Tongue (tissue), 3 donors: ENCODE measurements at places on chromosomes 2 and 18.
A peak's percentile ranks its signal among the peaks of the same experiment; 100 is the strongest.

- no peak for DNase-seq
Measured at GRCh38 chr2:178070824-178071223, 1.8 kb downstream of the PDE11A start.

DNA sequence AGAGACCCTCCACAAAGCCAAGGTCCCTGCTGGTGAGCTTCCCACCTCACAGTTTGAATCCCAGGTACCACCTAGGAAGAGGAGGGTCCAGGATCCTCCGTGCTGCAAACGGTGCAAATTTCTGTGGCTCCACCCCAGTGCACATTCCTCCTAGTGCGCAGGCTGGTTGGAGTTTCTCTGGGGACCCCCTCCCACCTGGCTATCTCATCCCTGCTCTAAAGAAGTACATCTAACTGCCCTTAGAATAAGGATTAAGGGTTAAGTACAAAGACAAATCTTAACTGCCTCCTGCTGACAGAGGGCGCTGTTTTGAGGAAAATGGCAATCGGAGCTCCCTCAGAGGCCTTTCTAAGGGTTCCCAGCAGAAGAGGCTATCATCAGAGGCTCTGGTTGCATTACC lies 109.6 kb upstream of the FSIP2 start:
- DNase-seq, result no peak

GRCh38 chr18:62523631-62524439 lies 1.0 kb downstream of the ZCCHC2 start:
- DNase-seq, result peak; percentile 64

DNA sequence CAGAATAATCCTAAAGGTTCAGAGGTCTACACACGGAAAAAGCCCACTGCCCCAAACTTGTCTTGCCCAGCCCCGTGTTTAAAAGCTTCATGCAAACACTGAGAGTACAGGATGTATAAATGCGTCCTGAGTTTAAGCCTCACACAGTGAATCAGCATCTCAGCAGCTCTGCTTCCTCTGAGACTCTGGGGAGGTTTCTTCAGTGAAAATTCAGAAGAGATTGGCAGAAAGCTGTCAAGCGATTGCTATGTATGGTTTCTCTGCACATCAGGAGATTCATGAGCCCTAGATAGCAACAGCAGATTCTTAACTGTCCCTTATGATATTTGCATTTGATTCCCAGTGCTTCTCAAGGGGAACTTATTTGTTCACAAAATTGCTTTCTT lies 27.1 kb downstream of the CRACDL start:
- no peak for DNase-seq

DNA sequence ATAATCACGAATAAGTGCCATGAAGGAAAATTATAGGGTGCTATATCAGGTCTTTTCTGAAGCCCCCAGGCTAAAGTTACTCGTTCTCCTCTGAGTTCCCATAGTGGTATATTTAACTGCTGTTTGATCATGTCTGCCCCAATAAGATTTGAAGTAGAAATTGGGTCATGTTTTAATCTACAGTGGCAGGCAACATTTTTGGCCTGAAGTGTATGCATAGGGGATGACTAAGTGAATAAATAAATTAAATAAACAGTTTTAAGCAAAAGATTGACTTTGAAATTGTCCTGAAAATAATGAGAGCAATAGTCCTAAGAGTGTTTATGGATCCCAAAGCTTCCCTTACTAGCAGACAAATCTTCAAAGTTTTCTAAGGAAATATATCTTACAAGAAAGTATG lies 500.9 kb downstream of the TNS1 start:
- no peak for DNase-seq

- DNase-seq, result no peak
Measured at GRCh38 chr2:120332384-120332783, 13.6 kb upstream of the INHBB start.

- no peak for DNase-seq
Measured at GRCh38 chr2:25328152-25329085, 13.3 kb downstream of the DNMT3A start.
